ENCODE measurements at places on chromosomes 12 and 14.

DNA sequence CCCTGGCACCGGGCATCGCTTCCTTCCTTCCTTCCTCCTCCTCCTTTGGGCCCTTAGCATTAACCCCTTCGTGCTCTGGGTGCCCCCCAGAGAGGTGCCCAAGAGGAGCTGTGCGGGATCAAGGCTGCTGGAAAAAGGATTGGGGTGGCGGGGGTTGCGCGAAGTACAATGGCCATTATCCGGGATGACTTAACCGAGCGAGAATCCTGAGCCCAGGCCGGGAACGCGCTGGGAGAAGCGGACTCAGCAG is 2.8 kb downstream of the DHH start:
- DNase-seq: no peak

GRCh38 chr14:99420711-99421110 is 59.9 kb downstream of the SETD3 start:
- DNase-seq: no peak

DNA sequence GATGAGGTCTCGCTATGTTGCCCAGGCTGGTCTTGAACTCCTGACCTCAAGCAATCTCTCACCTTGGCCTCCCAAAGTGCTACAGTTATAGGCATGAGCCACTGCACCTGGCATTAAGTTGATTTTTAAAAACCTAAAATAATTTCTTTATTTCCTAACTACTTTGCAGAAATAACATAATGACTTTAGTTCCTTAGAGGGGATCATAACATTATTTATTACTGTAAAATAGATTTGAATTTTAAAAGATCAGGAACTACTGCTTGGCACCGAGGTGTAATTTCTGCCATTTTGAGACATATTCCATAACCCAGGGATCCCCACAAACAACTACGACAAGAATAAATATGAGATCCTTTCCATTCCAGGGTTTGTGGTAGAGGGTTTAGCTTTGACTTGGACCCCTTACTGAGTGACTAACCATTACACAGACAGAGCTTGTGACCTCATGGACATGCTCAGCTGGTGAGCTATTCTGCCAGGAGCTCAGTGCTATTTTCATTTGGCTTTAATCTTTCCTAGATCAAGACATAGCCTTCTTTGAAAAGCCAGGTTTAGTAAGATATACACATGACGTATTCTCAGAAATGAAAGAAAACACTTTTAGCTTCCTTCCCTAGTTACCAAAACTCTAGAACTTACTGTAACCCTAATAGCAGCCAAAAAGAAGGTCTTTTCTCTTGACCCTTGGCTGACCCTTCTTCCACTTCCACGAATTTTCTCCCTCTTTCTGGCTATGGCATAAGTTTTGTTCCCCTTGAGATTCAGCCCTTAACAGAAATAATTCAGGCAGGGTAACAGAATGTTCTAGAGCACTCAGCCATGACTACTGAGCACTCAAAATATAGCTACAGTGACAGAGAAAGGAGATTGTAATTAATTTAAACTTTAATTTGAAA is 75.1 kb upstream of the NUDT4 start:
- DNase-seq: no peak

- no peak for DNase-seq
Observed at GRCh38 chr14:76894308-76894707, 68.1 kb downstream of the LRRC74A start.

- no peak for DNase-seq
Observed at GRCh38 chr12:79927772-79928474, 7.0 kb downstream of the PPP1R12A start.

DNA sequence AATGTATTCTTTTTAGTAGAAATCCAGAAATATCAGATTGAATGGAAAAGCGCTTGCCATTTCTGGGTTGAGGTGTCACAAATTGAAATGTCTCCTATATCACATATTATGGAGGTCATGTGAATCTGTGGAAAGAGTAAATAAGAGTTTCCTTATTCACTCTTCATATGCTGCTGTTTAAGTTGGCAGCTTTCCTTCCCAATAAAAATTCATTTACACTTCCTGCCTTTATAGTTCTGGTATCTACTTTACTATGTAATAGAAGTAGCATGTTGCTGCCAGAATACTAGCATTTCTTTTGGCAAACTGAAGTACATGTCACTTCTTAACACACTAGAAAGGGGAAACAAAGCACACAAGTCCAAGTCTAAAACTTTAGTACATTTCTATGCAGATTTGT is 60.8 kb downstream of the SDR9C7 start:
- DNase-seq: no peak

GRCh38 chr14:22474730-22475351 is 114.2 kb downstream of the DAD1 start:
- DNase-seq: no peak

- peak; percentile 37 for DNase-seq
Observed at GRCh38 chr12:716506-716905, 35.9 kb upstream of the WNK1 start.

DNA sequence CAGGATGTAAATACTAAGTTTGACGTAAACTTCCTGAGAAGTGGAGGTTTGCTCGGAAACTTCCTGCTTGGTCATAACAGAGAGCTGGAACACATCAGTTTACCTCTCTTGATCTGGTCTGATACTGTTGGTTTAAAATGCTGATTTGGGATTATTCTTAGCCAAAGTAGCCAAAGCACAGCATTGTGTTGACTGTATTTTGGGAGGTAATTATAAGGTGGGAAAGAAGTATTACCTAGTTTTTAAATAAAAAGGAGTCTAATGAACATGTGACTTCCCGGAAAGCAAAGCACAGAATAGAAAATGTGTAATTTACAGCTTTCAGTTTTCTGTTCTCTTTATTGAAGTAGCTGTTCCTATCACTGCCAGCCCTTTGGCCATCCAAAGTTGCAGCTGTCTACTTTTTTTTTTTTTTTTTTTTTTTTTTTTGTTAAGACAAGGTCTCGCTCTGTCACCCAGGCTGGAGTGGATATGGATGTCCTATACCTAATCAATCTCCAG is 52.2 kb upstream of the SRP54 start:
- no peak for DNase-seq

- DNase-seq: no peak
Observed at GRCh38 chr14:76958980-76959710, 69.4 kb downstream of the IRF2BPL start.

DNA sequence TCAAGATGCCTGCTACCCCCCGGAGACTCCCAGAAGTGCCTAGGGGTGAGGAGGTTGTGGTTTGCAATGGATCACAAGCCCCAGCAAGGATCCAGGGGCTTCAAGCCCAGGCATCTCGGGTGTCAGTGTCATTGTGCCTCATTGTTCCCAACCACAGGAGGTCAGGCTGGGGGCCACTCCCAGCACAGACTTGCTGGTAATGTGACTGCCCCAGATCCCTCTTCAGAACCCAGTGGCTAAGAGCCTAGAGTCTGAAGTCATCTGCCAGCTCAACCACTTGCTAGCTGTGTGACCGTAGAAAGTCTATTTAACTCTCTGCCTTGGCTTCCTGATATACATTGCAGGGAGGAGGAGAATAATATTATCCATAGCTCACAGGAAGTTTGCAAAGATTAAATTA is 7.7 kb upstream of the ASB2 start:
- no peak for DNase-seq

DNA sequence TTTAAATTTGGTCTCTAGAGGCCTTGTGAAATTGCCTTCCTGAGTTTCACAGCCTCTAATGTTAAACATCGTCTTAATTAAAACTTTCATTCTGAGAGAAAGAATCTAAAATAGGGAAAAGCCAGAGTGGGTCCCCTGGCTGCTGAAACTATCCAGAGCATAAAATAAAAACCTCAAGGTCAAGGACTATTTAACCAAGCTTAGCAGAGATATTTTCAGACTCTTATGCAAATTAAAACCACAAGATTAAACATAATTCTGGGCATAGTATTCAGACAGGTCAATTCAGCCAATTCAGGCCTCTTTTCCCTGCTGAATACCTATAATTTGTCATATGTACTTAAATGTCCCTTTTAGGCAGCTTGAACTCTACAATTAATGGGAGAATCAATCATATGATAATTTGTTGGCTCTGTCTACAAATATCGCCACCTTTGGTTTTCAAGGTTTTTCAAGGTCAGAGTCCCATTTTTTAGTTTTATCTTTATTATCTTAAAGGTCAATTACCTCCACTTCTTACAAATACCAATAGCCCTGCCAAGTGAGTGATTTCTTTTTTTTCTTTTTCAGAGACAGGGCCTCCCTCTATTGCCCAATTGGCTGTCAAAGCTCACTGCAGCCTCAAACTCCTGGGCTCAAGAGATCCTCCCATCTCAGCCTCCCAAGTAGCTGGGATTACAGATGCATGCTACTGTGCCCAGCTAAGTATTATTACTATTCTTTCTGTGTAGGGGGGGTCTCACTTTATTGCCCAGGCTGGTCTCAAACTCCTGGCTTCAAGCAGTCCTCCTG is 257.1 kb downstream of the PHLDA1 start:
- no peak for DNase-seq

GRCh38 chr12:59484575-59484974 is 111.3 kb upstream of the SLC16A7 start:
- DNase-seq: no peak

DNA sequence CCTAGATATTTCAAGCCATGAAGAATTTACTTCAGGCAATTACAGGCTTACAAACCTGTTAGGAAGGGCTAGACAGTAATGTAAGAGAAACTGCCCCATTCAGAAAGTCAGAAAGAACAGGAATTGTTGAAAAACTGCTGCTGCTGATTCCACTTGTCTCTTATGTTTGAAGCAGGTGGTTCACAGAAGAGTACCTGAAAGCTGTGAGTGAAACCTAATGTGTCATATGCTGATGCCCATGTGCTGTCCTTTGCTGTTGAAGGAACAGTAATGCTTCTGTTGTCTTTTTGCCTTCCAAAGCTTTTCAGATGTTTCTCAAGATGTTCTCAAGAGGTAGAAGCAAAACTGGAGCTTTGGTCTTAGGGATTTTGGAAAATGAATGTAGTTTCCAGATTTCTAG is 39.0 kb downstream of the MNAT1 start:
- no peak for DNase-seq

GRCh38 chr14:87617079-87617478 is 375.9 kb downstream of the GALC start:
- DNase-seq: no peak

DNA sequence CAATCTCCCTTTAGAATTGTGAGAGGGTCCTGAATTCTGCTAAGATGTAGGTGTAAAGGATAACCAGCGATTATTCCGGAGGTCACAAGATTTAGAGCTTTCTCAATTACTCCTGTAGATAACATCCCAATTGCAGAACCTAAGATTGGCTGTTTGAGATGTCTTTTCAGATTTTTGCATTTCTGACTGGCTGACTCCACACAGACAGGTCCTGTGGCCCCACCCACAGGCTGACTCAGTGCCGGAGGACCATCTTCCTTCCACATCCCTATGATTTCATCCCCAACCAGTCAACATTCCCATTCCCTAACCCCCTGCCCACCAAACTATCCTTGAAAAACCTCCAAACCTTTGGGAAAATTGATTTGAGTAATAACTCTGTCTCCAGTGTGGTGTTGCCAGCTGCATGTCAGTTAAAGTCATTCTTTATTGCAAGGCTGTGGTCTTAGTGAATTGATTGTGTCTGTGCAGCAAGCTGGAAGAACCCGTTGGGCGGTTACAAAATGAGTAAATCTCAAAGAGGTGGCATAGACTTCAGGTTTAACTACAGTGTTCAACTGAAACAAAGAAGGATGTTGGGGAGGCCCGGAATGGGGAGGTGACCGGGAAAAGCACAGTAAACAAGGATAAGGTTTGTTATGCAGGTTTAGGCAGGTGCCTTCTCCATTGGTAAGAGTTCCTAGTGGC is 10.6 kb downstream of the FNTB start:
- no peak for DNase-seq

- no peak for DNase-seq
Observed at GRCh38 chr12:44889162-44889561, 13.0 kb upstream of the NELL2 start.

DNA sequence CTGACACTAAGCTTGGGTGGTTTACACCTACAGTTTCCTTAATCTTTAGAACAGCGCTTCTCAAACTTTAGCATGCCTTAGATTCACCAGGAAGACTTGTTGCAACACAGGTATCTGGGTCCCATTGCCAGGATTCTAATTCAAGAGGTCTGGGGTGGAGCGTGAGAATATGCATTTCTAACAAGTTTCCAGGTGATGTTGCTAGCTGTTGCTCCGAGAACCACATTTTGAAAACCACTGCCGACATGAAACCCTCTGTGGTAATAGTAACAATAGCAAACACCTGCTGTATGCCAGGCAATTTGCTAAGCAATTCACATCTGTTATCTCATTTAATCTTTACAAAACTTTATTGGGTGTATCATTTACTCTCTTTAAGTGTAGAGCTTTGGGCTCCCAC is 58.6 kb downstream of the TRHDE start:
- DNase-seq: no peak

DNA sequence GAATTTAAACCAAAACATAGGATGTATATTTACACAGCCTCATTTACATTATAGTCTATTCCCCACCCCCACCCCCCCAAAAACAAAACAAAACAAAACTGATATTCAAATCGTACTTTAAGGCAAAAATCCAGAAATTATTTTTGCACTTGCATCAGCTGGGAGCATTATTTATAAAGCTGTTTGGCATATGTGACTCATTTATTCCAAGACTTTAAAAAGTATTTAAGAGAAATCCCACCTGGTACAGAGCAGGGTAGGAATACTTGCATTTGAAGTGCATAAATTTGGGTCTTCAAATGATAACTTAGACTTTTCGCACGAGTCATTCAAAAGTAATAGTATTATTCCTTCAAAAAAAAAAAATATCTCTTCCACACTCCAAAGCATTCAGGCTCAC is 1.1 kb downstream of the KLHL28 start:
- no peak for DNase-seq

GRCh38 chr14:106174206-106174605 is 647.8 kb downstream of the TMEM121 start:
- no peak for DNase-seq

DNA sequence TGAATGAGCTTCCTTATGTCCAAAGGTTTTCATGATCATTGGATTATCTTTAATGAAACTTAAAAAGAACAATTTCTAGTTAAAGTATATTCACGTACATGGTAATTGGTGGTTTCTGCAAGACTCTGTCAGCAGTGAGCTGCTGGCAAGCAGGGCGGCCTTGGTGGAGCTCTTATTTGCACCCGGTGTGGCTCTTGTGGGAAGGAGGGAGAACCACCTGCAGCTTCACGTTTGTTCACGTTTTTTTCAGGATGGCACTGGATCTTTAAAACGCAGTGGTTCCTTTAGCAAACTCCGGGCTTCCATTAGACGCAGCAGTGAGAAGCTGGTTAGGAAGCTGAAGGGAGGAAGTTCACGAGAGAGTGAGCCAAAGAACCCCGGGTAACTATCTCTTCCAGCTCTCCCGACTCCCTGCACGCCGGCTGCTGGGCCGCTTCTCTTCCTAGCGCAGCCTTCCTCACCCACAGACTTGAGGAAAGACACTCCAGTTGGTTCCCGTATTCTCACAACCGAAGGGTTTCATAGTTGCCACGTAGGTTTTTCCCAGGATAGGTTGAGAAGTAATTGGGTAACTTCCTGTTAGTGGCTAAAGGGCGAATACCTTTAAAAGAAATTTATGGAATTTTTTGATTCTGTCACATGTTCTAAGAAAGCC is 28.3 kb downstream of the XRCC3 start:
- no peak for DNase-seq

Measured in stimulated activated CD4-positive, alpha-beta T cell treated with anti-CD3 and anti-CD28 coated beads, Interleukin-1b, Interleukin-23, amount 100 ng/mL, for 24 hours (primary cell).